ENCODE measurements at places on chromosomes 4 and X.

DNA sequence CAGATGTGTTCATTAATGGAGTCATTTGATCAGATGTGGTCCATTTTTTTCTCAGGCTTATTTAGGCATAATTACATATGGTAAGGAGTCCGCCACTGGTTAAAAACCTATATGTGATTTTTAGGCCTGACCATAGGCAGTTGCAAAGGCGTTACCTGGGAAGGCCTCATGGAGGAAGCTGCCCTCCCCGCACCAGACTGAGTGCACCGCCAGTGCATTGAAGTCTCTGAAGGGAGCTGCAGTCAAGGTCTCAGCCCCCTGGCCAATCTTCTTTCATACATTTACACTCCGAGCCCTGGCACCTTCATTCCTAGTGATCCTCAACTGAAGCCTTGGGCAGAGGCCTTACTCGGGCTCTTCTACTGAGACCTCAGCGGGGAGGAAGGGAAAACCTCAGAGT is 898.2 kb upstream of the AGA start:
- DNase-seq, result no peak

- DNase-seq, result no peak
Observed at GRCh38 chrX:47530049-47530448, 31.0 kb upstream of the ARAF start.

DNA sequence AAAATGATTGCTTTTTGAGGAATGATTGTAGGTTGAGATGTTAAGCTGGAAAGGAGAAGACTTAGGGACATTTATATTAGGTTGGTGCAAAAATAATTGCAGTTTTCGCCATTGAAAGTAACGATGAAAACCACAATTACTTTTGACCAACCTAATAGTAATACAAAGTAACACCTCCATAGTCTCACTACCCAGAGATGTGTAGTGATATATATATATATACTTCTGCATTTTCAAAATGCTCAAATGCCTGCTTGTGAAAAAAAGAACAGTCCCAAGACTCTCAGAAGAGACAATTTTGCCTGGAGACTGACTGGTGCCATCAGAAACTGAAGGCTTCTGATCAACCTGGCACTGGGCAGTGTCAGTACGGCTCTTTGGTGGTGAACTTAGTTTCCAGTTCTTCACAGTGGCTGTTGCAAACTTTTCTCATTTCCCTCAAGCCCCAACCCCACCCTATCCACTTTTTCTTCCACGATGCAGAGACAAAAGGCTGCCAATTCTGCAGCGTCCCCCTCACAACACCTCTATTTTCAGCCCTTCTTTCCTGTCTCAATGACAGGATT is 35.1 kb upstream of the TAPT1 start:
- DNase-seq, result no peak

- no peak for DNase-seq
Observed at GRCh38 chr4:151798678-151799416, 38.0 kb upstream of the GATB start.

DNA sequence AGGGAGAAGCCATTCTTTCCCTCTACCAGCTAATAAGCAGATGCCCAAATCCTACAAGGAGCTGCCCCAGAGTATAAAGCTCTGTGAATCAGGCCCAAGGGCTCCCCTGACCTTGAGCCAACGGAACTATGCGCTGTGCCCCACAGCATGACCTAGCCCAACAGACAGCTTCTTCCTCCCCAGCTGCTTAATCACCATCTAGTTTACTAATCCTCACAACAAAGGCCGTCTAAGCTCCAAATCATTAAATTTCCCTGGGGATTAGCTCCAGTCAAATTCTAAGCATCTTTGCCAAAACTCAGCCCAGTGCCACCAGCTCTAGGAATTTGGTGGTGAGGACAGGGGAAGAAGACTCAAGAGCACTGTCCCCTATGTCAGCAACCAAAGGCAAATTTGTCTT is 113.1 kb downstream of the SHROOM4 start:
- no peak for DNase-seq

DNA sequence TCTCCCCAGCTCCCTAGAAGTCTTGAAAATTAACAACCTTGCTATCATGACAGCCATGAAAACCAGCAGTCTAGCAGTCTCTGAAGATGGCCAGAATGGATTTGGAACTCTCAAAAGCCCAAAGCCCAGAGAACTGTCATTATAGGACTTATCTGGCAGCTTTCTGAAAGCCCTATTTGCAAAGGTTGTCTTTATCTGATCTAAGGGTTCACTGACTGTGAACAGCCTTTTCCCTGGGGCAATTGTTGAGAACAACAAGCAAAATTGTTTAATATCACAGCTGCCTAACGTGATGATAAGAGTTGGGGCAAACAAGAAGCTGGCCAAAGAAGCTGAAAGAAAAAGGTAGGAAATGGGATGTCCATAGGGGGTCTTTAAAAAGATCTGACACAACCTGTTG is 20.9 kb upstream of the KLHL8 start:
- no peak for DNase-seq

GRCh38 chr4:1244978-1245471 is 3.9 kb downstream of the CTBP1 start:
- DNase-seq, result no peak

DNA sequence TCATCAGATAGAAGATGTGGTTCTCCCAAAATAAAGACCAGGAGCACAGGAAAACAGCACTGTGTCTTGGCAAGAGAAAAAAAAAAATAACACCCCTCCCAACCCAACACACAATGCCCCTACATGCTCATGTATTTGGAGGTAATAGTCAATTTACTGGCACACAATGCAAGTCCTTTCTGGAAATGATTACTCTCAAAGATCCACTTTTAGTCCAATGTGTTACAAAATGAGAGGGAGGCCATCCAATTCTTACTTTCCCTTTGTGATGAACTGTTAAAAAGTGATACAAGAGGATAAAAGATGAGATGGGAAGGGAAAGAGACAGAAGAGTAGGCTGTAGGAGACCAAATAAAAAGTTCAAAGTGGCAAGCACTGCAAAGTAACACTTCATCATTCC is 180.3 kb upstream of the DKK2 start:
- no peak for DNase-seq

- DNase-seq, result no peak
Observed at GRCh38 chr4:185143601-185143969, 519 bp downstream of the SLC25A4 start.

DNA sequence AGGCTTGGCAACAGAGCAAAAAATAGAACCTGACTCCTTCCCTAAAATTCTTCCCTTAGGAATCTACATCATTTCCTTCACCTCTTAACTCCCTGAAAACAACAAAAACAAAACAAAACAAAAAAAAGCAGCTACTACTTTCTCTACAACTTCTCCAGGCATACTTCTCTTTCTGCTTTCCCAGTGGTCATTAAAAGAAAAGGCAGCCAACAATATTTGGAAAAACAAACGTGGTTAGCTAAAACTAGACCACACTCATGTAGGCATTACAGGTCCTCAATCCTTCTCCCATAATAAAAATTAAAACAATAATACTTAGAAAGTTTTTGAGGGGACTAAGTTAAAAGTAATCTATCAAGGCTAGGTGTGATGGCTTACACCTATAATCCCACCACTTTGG is 29.0 kb upstream of the SMIM14 start:
- no peak for DNase-seq

- no peak for DNase-seq
Observed at GRCh38 chr4:74327762-74328161, 19.5 kb downstream of the EPGN start.

Measured in CD4-positive, CD25-positive, alpha-beta regulatory T cell (primary cell).